ENCODE measurements at places on chromosomes 2 and 18. TPM values are rescaled to one million over a fixed set of nuclear protein-coding genes. Genes with fewer than 3 reads are reported as not detected.

DNA sequence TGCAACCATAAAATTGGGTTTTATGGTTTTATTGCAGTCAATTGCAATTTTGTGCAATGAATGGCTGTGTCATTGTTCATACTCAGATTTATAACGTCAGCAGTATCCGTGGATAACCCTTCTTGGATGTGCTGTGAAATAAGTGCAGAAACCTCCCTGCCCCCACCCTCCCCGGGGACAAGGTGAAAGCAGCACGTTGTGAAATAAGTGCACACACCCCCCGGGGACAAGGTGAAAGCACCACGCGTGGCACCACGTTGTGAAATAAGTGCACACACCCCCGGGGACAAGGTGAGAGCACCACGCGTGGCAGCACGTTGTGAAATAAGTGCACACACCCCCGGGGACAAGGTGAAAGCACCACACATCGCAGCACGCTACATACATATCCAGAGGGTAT is 93.6 kb upstream of the NFATC1 start:
- DNase-seq, result no peak
- H3K4me1 ChIP-seq, result no peaks in the 10 kb centered on the region
- no peak overlapping the region for H3K27ac ChIP-seq
- no peak overlapping the region for H3K4me3 ChIP-seq

DNA sequence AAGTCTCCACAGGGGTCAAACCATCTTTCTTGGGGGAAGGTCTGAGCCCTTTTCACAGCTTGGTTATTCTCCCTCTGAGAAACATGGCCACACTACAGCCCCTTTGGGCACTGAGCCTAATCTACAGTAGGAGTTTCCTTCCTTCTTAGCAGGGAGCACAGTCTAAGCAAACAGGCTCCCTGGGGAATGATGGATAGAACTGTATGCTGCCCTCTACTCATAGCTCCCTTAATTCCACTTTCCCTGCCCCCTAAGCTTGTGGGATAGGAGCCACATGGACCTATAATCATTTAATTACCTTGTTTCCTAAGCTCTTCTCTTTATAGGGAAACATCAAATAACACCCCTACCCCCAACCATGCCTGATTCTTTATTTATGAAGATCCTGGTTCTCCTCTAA is 442.1 kb upstream of the MEX3C start:
- H3K36me3 ChIP-seq, result no peaks in the 10 kb centered on the region
- no peak overlapping the region for H3K27ac ChIP-seq
- H3K27me3 ChIP-seq, result no peaks in the 10 kb centered on the region
- no peak overlapping the region for H3K4me3 ChIP-seq

- no peaks in the 10 kb centered on the region for H3K27me3 ChIP-seq
- no peak overlapping the region for H3K4me3 ChIP-seq
- no peak for DNase-seq
- no peaks in the 10 kb centered on the region for H3K4me1 ChIP-seq
- no peak overlapping the region for H3K27ac ChIP-seq
These were observed 69.4 kb upstream of the UBE2E3 start for GRCh38 chr2:180910831-180911665.

The DSG4 gene
- total RNA-seq, result not detected

- peaks cover 14% of the 10 kb centered on the region for H3K27me3 ChIP-seq
- no peaks in the 10 kb centered on the region for H3K36me3 ChIP-seq
- DNase-seq, result no peak
These were observed 3.0 kb downstream of the CTIF start for GRCh38 chr18:48541747-48542400.

DNA sequence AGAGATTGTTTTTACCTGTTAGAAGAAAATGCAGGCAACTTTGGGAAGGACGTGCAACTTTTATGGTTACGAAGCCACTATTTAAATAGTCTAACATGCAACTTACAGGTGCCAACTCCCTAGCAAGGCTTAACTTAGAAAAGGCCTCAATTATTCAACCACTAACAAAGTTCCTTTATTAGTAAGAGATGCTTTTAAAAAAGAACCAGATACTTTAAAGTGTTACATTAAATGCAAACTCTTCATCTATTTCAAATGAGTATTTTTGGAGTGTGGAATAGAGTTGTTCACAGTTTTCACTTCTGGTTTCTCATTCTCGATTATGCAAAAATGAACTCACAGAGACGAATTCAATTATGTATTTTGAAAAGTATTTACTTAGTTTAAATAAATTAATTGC is 51.7 kb downstream of the PELI1 start:
- no peak overlapping the region for H3K4me3 ChIP-seq
- H3K36me3 ChIP-seq, result peaks cover 44% of the 10 kb centered on the region
- no peak for DNase-seq
- no peak overlapping the region for H3K27ac ChIP-seq
- H3K27me3 ChIP-seq, result no peaks in the 10 kb centered on the region

DNA sequence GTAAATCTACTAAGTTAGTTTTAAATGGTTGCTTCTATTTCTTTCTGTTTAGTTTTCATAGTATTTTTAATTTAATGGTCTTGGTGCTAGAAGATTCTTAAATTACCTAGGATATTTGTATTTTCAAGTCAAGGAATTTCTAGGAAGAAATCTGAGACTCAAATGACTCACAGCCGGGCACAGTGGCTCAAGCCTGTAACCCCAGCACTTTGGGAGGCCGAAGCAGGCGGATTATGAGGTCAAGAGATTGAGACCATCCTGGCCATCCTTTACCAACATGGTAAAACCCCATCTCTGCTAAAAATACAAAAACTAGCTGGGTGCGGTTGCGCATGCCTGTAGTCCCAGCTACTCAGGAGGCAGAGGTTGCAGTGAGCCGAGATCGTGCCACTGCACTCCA is 95.5 kb downstream of the C2orf74 start:
- no peak overlapping the region for H3K4me3 ChIP-seq
- no peak overlapping the region for H3K27ac ChIP-seq
- H3K27me3 ChIP-seq, result no peaks in the 10 kb centered on the region
- no peaks in the 10 kb centered on the region for H3K4me1 ChIP-seq
- peaks cover 65% of the 10 kb centered on the region for H3K36me3 ChIP-seq

GRCh38 chr2:162327134-162327769 is 8.8 kb upstream of the IFIH1 start:
- H3K4me1 ChIP-seq, result no peaks in the 10 kb centered on the region
- no peaks in the 10 kb centered on the region for H3K27me3 ChIP-seq
- H3K36me3 ChIP-seq, result no peaks in the 10 kb centered on the region
- H3K27ac ChIP-seq, result no peak overlapping the region
- no peak overlapping the region for H3K4me3 ChIP-seq

The CNDP1 gene
- total RNA-seq, result 0.39 TPM

GRCh38 chr18:12975488-12975887 is 15.7 kb upstream of the CEP192 start:
- no peak for DNase-seq
- no peak overlapping the region for H3K27ac ChIP-seq
- no peaks in the 10 kb centered on the region for H3K27me3 ChIP-seq
- H3K4me1 ChIP-seq, result no peaks in the 10 kb centered on the region
- H3K4me3 ChIP-seq, result no peak overlapping the region

GRCh38 chr2:209383212-209383611 is 40.6 kb upstream of the MAP2 start:
- no peak for DNase-seq
- no peak overlapping the region for H3K4me3 ChIP-seq
- no peaks in the 10 kb centered on the region for H3K36me3 ChIP-seq
- no peak overlapping the region for H3K27ac ChIP-seq
- H3K27me3 ChIP-seq, result no peaks in the 10 kb centered on the region

GRCh38 chr2:138910427-138910826 is 130.2 kb upstream of the NXPH2 start:
- H3K4me1 ChIP-seq, result no peaks in the 10 kb centered on the region
- DNase-seq, result no peak
- H3K27ac ChIP-seq, result no peak overlapping the region
- H3K36me3 ChIP-seq, result no peaks in the 10 kb centered on the region
- no peaks in the 10 kb centered on the region for H3K27me3 ChIP-seq

DNA sequence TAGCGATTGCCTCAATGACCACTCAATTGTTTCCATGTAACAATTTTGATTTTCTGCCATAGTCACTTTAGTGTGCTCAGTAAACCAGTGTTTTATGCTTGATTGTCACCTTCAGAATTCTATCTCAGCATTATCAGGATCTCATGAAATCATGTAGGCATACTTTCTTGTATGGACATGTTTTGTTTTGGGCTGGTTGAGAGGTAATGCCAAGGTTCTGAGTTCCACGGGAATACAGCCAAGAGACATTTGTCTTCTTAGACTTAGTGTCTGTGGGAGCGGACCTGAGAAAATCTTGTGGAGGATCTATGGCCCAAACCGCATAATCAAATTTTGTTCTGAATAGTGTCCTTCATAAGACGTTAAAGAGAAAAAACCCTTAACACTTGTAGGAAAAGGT is 10.2 kb downstream of the MSTN start:
- no peak overlapping the region for H3K4me3 ChIP-seq
- no peaks in the 10 kb centered on the region for H3K36me3 ChIP-seq
- no peak for DNase-seq
- no peak overlapping the region for H3K27ac ChIP-seq
- H3K4me1 ChIP-seq, result no peaks in the 10 kb centered on the region

The MEP1B gene
- total RNA-seq, result not detected

- H3K36me3 ChIP-seq, result no peaks in the 10 kb centered on the region
- no peaks in the 10 kb centered on the region for H3K27me3 ChIP-seq
- H3K4me1 ChIP-seq, result no peaks in the 10 kb centered on the region
- DNase-seq, result no peak
These were observed 41.9 kb upstream of the TANC1 start for GRCh38 chr2:158926478-158926948.

The ST8SIA5 gene
- 0.08 TPM for total RNA-seq

The ADI1 gene
- total RNA-seq, result 30.2 TPM

The MPV17 gene
- 31.0 TPM for total RNA-seq

The GULP1 gene
- total RNA-seq, result not detected

- no peak overlapping the region for H3K4me3 ChIP-seq
- no peaks in the 10 kb centered on the region for H3K36me3 ChIP-seq
- H3K4me1 ChIP-seq, result no peaks in the 10 kb centered on the region
These were observed 350.9 kb downstream of the MYCN start for GRCh38 chr2:16291226-16291625.

- no peak for DNase-seq
- H3K27me3 ChIP-seq, result peaks cover 6% of the 10 kb centered on the region
- no peaks in the 10 kb centered on the region for H3K4me1 ChIP-seq
- H3K36me3 ChIP-seq, result no peaks in the 10 kb centered on the region
These were observed 102.7 kb upstream of the ARHGAP15 start for GRCh38 chr2:143026411-143027054.

Data from CD4-positive, alpha-beta T cell (primary cell).